ENCODE measurements at places on chromosomes 7 and 10.

DNA sequence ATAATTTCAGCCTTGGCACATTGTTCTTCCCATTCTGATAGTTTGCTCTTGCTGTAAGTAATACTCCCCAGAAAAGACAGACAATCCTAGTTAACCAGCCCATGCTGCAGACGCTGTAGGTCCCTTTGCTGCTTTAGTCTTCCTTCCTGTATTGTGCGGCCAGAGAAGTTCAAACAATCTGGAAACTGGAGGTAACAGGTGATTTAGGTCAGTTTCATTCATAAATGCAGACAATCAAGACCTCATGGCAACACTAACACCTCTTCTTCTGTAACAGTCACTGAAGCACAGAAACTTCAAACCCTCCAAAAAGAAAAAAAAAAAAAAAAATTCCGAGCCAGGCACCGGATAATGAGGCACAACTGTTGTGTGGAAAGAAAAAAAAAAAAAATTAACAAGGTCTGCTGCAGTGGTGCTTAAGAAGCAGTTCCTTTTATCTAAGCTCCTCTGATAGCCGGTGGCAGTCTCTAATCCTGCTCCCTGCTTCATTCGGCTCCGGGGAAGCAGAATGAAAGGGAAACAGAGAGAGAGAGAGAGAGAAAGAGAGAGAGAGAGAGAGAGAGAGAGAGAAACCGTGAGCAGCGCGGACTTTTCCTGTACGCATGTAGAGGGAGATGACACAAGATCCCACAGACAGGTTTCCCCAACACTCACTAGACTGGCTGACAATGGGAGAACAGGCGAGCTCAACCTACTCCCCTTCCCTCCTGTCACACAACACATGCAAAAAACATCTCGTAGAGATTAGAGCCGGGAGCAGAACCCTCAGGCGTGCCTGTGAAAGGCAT is at the start of gene SEMA3A:
SEMA3A (minus strand) TSS at position 306 of the 788 bp plus-strand sequence; CDS start at position 103, 203 bp downstream.
- peak; percentile 39 for DNase-seq

- DNase-seq = no peak
Measured at GRCh38 chr7:73718905-73719805, at the start of gene STX1A. STX1A (minus strand) TSS chr7:73719669; CDS start chr7:73719631, 38 bp downstream.

- no peak for DNase-seq
Measured at GRCh38 chr10:12699781-12700556, 301.5 kb downstream of the CCDC3 start.

- no peak for DNase-seq
Measured at GRCh38 chr7:30815388-30815854, 44.2 kb downstream of the MINDY4 start.

- DNase-seq = no peak
Measured at GRCh38 chr7:118615-119391, 73.6 kb upstream of the FAM20C start.

GRCh38 chr7:2032876-2033407 is 199.8 kb downstream of the MAD1L1 start:
- no peak for DNase-seq
